Common myeloid progenitor, CD34-positive (primary cell): ENCODE measurements at places on chromosomes 13 and 19.

DNA sequence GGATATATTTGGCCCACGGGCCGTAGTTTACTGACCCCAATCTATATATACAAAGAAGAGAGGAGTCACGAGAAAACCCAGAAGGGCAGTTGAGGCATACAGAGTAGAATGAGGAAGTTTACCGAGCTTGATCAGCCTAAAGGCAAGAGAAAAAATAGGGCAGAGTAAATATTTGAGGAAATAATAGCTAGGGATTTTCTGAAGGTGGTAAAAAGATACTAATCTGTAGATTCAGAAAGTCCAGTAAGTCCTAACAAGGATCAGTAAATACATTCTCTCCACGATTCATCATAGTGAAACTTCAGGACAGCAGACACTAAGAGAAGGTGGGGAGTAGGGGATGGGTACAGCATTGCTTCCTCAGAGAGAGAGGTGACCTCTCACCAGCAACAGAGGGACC is 248.1 kb downstream of the ATP8A2 start:
- no peaks in the 10 kb centered on the region for H3K4me1 ChIP-seq
- H3K4me3 ChIP-seq, result no peak overlapping the region
- H3K27me3 ChIP-seq, result no peaks in the 10 kb centered on the region
- no peak for DNase-seq
- no peak overlapping the region for H3K27ac ChIP-seq
- no peaks in the 10 kb centered on the region for H3K36me3 ChIP-seq

DNA sequence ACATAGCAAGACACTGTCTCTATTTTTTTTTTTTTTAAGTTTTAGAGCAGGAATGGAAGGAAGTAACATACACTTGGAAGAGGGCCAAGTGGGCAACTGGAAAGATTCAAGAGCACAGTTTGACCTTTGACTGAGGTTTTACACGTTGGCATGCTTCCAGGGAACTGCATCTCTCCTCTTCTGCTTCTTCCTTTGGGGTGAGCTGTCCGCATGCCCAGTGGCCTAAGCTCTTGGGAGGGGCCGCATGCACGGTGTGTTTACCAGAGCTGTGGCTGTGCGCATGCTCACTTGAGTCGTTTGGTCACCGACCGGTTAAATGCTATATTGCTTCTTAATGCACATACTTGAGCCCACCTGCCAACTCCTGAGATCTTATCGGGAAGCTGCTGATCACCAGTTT is 727.7 kb downstream of the UQCRFS1 start:
- H3K27ac ChIP-seq, result no peak overlapping the region
- no peak overlapping the region for H3K4me3 ChIP-seq
- H3K4me1 ChIP-seq, result peaks cover 4% of the 10 kb centered on the region
- peak; percentile 23 for DNase-seq
- no peaks in the 10 kb centered on the region for H3K27me3 ChIP-seq
- H3K36me3 ChIP-seq, result no peaks in the 10 kb centered on the region

- H3K27me3 ChIP-seq, result no peaks in the 10 kb centered on the region
- H3K4me3 ChIP-seq, result peak overlapping the region; percentile 95
- peaks cover 64% of the 10 kb centered on the region for H3K4me1 ChIP-seq
- H3K27ac ChIP-seq, result peak overlapping the region; percentile 88
These were observed 2.7 kb downstream of the ADGRE5 start for GRCh38 chr19:14383661-14384555.

DNA sequence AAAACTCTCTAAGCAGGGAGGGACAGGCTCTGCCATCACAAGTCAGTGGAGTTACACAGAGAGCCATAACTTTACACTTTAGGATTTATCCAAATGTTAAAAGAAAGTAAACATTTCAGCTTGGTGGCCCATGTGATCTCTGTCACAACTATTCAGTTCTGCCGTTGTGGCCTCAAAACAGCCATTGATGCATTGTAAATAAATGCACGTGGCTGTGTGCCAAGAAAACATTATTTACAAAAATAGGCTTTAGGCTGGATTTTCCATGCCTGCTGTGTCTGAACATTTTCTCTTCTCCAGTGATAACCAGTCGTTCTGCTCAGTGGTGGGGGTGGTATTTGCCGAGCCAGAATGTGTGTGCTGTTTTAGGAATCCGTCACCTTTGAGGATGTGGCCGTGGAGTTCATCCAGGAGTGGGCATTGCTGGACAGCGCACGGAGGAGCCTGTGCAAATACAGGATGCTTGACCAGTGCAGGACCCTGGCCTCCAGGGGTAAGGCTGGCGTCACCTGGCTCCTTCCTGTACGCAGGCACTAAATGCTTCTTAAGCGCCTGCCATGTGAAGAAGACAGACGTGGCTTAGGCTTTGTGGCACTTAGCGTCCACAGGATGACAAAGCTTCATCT is 4.9 kb downstream of the ZNF333 start:
- H3K27me3 ChIP-seq, result no peaks in the 10 kb centered on the region
- no peak for DNase-seq
- H3K4me1 ChIP-seq, result peaks cover 4% of the 10 kb centered on the region
- no peak overlapping the region for H3K27ac ChIP-seq
- H3K4me3 ChIP-seq, result no peak overlapping the region

DNA sequence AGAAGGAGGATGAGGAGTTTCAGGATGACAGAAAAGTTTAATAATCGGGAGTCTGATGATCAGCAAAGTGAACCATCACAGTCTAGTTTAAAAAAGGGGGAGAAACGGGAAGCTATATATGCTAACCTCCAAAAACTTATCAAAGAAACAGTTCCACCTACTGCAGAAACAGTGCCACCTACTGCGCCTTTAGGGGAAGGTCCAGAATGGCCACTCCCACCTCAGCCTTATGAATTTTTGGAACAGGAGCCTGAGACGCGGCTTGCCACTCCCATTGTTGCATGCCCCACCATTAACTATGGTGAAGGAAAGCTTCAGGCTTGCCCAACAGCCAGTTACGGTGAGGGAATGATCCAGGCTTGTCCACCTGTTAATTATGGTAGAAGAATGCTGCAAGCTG is 929.0 kb downstream of the SLITRK6 start:
- peak; percentile 25 for DNase-seq
- H3K4me3 ChIP-seq, result no peak overlapping the region
- no peak overlapping the region for H3K27ac ChIP-seq
- H3K27me3 ChIP-seq, result no peaks in the 10 kb centered on the region

GRCh38 chr19:5926641-5927440 is 12.8 kb downstream of the CAPS start:
- H3K27ac ChIP-seq, result no peak overlapping the region
- H3K4me1 ChIP-seq, result no peaks in the 10 kb centered on the region
- no peak overlapping the region for H3K4me3 ChIP-seq
- H3K36me3 ChIP-seq, result peaks cover 16% of the 10 kb centered on the region
- no peaks in the 10 kb centered on the region for H3K27me3 ChIP-seq

- H3K36me3 ChIP-seq, result no peaks in the 10 kb centered on the region
- H3K4me3 ChIP-seq, result no peak overlapping the region
- no peaks in the 10 kb centered on the region for H3K27me3 ChIP-seq
These were observed 241.3 kb upstream of the IRS2 start for GRCh38 chr13:110027470-110028240.

DNA sequence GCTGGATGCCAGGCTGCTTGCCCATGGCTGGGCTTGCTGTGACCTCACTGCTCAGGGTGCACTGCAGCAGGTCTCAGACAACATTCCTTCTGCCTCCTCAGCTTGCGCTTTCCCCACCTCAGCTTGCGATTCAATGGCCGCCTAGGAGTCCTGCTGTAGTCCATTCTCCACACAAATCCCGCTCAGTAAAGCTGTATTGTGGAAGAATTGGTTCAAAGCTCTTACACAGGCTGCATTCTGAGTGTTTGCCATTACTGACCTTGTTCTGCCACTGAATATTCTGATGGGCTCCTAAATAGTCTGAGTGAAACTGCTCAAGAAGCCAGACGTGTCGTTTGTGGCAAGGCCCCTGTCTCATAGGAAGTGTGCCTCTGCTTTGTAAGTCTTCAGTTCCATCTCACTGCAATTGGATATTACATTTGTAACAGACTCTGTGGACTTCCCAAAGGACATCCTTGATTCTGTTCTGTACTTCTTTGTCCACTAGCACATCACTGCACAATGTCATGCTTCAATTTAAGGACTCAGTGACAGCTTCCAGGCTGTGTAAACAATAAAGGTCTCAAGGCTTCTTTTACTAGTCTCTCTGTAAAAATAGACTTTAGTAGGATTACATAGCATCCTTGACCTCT is 49.8 kb downstream of the KATNAL1 start:
- H3K4me1 ChIP-seq, result no peaks in the 10 kb centered on the region
- H3K27ac ChIP-seq, result no peak overlapping the region
- no peak overlapping the region for H3K4me3 ChIP-seq
- H3K27me3 ChIP-seq, result no peaks in the 10 kb centered on the region
- no peak for DNase-seq
- H3K36me3 ChIP-seq, result peaks cover 15% of the 10 kb centered on the region
